Right cardiac atrium (tissue), 5 donors: ENCODE measurements at places on chromosomes 11 and 22. TPM values are rescaled to one million over a fixed set of nuclear protein-coding genes. Genes with fewer than 3 reads are reported as not detected.

CCDC89 gene
- polyA plus RNA-seq = 0.52 TPM

SELENOM gene
- polyA plus RNA-seq = 219 TPM

DNA sequence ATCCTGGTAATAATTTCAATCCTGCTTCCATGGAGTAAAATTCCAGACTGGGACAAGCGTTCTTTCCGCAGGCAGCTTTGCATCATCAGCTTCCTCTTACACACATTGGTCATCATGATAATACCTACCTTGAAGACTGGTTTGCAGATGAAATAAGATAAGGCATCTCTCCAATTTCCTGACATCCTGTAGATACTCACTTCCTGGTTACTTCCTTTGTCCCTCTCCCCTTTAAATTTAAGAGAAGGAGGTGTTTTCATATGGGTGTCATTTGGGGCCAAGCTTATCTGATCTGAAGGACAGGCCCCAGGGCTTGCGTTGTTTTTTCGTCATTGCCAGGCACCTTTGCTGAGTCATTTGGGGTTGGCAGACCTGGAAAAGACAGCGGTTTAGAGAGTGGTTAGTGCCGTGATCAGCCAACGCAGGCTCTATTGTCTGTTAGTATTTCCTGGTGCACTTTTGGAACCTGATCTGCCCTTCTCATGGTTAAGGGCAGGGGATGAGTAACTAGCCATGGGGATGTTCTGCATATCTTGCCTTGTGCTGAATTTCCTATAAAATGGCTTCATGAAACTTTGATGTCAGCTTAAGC lies 24.1 kb downstream of the GRAMD1B start:
- no peak for DNase-seq

PGA5 gene
- polyA plus RNA-seq = 3.6 TPM

DNA sequence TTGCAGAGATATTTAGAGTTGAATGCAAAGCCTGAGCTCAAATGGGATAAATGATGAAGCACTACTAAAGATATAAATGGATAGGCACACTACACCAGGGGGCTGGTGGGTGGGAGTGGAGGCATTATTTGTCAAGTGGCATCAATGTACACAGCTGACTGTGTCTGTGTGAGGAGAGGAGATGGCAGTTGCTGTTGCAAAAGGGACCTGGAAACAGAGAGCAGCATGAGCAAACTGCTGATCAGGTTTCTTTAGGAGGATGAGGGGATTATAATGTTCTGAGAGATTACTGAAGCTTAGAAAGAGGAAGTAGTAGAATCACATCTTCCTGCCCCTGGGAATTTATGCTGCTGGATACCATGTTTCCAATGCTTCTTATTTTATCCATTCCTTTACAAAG lies 39.4 kb upstream of the LIN7C start:
- no peak for DNase-seq

GRCh38 chr11:88203604-88204003 lies 28.4 kb upstream of the RAB38 start:
- DNase-seq = no peak

KCTD14 gene
- 0.36 TPM for polyA plus RNA-seq

GRCh38 chr11:71214553-71215424 lies 37.6 kb downstream of the SHANK2 start:
- no peak for DNase-seq

GRCh38 chr11:76124905-76125770 lies 81.2 kb downstream of the WNT11 start:
- no peak for DNase-seq

- DNase-seq = no peak
Observed at GRCh38 chr11:59611570-59612565, 3.7 kb downstream of the OSBP start.

- DNase-seq = peak; percentile 22
Observed at GRCh38 chr11:2571598-2572281, 126.9 kb downstream of the KCNQ1 start.
